EH (cell line): ENCODE measurements at places on chromosomes 4 and X.

- DNase-seq, result no peak
These were observed 38.7 kb downstream of the BEX3 start for GRCh38 chrX:103415068-103415467.

- DNase-seq, result peak; percentile 88
These were observed 58.0 kb downstream of the SEPTIN11 start for GRCh38 chr4:77007358-77008230.

DNA sequence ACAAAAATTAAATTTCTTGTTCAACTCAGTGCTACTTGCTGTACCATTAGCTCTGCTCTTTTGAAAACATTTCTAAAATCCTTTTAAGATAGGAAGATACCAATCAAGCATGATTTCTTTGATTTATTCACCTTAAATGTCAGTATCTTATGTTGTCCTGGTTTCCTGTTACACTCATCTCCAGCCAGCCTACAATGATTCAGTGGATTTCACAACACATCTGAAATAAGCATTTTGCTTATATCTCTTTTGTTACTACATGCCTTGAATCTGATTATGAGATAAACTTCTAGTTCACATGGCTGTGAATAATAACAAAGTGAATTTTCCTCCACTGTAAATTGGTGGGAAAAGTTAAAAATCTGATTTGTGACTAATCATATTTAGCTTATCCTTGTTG is 112.5 kb upstream of the BMP3 start:
- DNase-seq, result peak; percentile 1

DNA sequence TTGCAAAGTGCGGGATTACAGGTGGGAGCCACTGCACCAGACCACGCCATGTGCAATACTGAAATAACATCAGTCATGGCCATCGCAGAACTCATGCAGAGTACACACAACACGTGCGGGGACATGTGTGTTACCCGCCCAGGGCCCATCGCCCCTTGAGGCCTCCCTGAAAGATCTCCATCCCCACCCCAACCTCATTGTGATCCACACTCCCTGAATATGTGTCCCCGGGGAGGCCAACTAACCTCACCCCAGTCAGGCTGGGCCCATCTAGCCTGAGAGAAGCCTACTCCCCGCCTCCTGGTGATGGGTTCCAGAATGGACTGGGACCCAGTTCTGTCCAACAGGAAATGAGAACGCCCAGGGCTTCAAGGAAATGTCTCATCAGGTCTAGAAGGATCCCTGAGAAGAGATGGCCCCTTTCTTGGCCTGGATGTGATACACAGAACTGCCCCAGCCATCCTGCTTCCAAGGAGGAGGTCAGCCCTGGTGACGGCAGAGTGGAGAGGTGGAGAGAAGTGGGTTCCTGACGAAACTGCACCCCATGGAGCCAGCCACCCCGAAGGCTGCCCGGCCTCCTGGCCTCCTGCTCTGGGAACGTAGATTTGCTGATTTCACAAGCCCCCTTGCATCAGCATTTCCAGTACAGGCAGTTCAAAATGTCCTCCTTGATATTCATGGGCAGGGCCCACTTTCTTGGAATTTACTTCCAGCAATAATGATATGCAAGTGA is 22.5 kb upstream of the CLDN24 start:
- DNase-seq, result no peak

DNA sequence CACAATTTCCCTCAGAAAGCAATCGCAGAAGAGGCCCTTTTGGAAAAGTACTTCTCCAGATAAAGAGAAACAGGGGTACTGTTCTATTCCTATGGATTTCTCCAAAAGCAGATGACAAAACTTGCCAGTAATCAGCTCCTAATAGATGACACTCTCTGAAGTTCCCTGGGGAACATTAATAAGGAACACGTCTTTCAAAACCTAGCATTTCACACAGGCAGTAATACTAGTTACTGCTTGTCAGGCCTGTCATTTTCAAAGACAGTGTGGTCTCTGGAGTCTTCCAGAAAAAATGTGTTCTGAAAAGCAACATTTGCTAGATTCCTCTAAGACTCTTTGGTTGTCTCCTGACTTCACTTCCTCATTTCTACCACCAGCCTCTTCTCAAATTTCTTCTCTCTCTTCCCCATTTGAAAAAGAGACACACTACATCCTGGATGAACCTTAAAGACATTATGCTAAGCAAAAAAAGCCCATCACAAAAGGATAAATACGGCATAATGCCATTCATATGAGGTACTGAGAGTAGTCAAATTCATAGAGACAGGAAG is 47.3 kb downstream of the CHRDL1 start:
- DNase-seq, result no peak

DNA sequence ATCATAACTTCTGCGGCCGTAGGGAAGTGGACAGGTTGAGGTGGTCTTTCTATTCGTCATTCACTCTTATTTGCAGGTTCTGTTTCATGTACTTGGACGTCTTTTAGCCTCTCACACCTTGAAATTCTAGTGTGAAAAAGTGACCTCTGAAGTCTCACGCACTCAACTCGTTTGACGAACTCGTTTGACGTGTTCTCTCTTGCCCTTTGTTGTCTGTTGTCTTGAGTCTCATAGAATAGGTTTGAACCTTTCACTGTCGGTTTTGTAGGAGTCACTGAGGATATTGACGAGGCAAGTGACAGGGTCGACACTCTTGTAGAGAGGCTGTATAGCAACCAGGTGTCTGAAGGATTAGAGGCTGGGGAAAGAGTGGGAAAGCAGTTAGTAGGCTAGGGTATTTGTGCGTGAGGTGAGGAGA is 1.1 kb upstream of the PGRMC2 start:
- DNase-seq, result peak; percentile 34

GRCh38 chr4:105550641-105551040 is 1.8 kb upstream of the ARHGEF38 start:
- no peak for DNase-seq

DNA sequence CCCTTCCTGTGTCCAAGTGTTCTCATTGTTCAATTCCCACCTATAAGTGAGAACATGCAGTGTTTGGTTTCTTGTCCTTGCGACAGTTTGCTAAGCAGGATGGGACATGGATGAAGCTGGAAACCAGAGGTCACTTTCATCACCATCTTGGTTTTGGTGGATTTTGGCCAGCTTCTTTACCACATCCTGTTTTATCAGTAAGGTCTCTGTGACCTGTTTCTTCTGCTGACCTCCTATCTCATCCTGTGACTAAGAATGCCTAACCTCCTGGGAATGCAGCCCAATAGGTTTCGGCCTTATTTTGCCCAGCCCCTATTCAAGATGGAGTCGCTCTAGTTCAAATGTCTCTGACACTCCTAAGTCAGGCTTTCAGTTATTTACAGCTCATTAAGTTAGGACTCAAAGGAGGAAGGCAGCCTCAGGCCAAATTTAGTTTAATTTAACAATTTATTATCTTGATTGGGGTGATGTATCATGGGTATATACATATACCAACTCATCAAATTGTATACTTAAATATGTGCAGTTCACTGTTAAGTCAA is 169.9 kb upstream of the NDP start:
- no peak for DNase-seq

DNA sequence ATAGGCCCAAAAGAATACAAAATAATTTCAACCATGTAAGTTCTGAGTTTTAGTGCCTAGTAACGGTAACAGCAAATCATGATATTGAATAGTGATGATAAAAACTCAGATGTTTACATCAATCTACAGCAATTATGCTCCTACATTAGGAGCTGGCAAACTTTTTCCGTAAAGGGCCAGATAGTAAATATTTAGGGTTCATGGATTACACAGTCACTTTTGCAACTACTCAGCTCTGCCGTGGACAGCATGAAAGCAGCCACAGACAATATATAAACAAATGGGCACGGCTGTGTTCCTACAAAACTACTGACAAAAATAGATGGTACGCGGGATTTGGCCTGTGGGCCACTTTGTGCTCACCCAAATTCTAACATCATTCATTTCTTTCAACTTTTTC is 167.8 kb upstream of the NAP1L5 start:
- DNase-seq, result no peak

GRCh38 chr4:25984796-25985195 is 70.8 kb downstream of the SMIM20 start:
- no peak for DNase-seq

DNA sequence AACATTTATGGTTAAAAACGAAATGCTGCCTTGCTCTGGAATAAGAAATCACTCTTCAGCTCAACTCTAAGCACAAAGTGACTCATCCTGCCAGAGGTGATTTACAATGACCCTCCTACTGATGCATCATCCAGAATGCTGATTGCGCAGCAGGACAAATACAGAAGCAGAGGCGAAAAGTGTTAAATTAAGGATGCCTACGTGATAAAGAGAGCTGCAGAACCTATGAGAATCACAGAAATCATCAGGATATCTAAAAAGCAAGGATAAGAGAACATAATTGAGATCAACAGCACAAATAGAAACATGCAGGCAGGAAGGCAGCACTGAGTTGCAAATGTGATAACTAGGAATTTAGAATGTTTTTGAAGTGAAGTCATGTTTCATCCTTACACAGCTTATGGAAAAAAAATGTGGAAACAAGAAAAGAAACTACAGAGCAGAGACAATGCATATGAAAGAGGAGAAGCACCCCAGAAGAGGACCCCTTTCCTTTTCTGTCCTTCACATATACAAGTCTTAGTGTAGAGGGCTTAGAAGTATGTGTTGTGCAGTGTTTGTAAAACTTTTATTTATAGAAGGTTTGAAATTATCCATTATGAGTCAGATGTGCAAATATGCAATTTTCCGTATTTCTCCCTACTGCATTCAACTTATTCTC is 188.4 kb downstream of the SLC7A11 start:
- DNase-seq, result peak; percentile 94

DNA sequence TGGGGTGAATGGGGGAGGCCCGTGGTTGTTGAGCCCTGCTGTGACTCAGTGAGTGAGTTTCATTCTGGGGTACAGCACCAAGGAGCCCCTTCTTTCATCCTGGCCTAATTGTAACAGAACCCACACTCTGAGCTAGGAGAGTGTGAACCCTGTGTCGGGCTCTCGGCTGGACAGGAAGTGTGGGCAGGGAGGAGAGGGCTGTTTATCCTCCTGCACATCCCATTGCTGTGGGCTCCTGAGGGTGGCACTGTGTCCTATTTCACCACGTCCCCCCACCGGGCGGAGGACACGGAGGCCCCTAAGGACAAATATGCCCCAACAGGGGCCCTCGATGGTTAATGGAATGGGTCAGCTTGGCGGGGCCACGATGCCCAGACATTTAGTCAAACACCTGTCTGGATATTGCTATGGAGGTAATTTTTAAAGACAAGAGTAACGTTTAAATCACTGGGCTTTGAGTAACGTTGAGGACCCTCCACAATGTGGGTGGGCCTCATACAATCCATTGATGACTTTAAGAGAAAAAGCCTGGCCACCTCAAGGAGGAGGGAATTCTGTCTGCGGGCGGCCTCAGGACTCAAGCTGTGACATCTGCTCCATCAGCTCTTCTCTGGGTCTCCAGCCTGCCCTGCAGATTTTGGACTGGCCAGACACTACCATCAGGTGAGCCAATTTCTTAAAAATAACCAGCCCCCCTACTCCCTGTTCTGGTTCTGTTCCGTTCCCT is 46.1 kb upstream of the SORCS2 start:
- DNase-seq, result no peak

DNA sequence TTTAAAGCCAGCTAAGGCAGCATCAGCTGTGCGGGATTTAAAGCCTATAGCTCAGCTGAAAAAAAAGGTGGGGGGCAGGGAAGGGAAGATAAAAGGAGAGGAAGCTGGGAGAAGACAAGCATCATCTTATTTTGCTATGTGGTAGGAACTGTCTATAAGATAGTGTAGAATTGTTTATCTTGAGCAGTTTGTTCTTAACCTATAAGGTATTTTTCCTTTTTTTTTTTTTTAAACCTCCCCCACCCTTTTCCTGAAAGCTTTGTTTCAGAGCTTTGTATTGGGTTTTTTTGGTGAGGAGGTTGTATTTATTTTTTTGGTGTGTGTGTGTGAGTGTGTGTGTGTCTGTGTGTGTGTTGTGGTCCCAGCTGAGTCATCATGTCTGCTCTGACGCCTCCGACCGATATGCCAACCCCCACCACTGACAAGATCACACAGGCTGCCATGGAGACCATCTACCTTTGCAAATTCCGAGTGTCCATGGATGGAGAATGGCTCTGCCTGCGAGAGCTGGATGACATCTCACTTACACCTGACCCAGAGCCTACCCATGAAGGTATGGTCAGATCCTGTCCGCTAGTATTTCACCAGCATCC is 531 bp downstream of the RUFY3 start:
- peak; percentile 73 for DNase-seq

DNA sequence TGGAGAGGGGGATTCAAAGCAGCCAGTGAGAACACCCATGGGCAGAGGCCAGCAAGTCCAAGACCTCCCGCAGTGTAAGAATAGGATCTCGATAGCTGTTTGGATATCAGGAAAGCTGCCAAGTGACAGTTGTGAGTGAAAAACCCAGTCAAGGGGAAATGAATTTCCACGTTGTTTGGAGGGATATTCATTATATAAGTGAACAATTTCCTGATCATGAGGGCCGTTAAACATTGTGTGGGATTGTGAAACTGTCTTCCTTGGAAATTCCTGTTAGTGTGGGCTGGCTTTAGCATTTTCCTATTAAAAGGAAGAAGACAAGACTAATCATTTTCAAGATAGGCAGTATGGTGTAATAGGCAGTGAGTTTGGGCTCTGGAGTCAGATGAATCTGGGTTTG is 15.0 kb downstream of the CLDN2 start:
- DNase-seq, result no peak

DNA sequence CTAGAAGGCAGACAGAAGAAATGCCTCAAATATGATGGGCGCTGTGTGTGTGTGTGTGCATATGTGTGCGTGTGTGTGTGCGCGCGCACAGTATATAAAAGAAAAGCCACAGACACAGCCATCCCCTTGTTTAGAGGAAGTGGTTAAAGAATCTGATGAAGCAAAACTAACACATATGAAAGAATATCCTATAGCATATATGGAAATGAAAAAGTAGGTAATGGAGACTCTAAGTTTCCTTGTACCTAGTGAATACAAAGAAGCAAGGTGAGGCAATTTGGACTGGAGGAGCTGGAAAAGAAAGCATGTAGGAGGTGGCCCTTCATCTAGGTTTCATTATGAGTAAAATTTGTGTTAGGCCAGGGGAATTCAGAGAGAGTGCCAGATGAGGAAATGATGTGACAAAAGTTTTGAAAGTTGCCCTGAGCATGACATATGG is 58.6 kb upstream of the MCF2 start:
- DNase-seq, result no peak
